ENCODE measurements at places on chromosomes 12 and 14. TPM values are rescaled to one million over a fixed set of nuclear protein-coding genes. Genes with fewer than 3 reads are reported as not detected.

The SLCO1A2 gene
- 7.0 TPM for total RNA-seq

The OVCH1 gene
- not detected for total RNA-seq

The MMP17 gene
- not detected for total RNA-seq

The TMTC3 gene
- 52.0 TPM for total RNA-seq

The GUCY2C gene
- total RNA-seq = 0.72 TPM

The SPTB gene
- total RNA-seq = 25.0 TPM

The KIF5A gene
- total RNA-seq = 2.2 TPM

The PTPRR gene
- total RNA-seq = 17.3 TPM
